Stimulated activated CD4-positive, alpha-beta T cell treated with anti-CD3 and anti-CD28 coated beads, Interleukin-4, amount 100 ng/mL, for 24 hours (primary cell): ENCODE measurements at places on chromosomes 12 and 14.

DNA sequence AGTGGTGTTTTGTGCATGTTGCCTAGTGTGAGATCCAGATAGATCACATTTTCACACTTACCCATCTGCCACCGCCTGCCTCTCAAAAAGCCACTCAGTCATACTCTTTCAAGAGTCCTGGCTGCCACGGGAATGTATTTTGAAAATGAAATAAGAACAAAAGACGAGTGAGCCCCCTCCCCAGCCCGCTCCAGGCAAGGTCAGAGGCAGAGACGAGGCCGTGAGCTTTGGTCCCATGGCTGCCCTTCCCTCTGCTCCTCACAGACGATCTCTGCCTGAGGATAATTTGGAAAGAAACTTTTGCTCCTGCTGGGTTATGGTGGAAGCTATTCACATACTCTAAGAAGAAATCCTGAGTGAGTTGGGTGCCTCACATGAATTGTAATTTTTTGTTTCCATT is 924.3 kb downstream of the BCL11B start:
- no peak for DNase-seq

GRCh38 chr12:127223731-127224130 is 1043.2 kb upstream of the TMEM132C start:
- DNase-seq, result no peak

GRCh38 chr14:54002653-54003052 is 46.0 kb upstream of the BMP4 start:
- DNase-seq, result no peak

DNA sequence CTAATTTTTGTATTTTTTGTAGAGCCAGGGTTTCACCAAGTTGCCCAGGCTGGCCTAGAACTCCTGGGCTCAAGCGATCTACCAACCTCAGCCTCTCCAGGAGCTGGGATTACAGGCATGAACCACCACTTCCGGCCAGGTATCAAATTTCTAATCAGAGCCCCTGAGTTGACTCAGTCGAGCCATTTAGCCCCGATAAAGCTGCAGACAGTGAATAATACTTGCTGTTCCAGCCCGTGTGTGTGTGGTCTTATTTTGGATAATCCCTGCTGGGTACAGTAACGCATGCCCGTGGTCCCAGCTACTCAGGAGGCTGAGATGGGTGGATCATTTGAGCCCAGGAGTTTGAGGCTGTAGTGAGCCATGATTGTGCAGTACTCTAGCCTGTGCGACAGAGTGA is 57.0 kb downstream of the TEAD4 start:
- DNase-seq, result no peak

- no peak for DNase-seq
These were observed 16.9 kb upstream of the AICDA start for GRCh38 chr12:8629486-8630033.

DNA sequence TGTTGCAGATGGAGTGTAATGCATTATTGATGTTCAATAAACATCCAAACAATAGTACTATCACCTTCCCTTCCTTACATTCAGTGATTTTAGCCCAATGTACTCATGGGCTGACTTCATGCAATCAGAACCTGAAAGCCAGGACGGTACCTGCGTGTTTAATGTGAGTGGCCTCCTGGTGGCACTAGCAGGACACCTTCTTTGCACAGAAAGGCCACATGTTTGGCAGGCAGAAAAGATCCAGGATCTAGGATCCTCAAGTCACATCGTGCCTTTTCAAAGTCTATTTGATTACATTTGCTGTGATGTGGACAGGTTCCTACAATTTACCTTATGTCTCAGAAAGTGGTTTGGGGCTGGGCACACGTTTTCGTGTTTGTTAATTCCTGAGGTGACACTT is 82.9 kb downstream of the NEDD1 start:
- DNase-seq, result no peak

DNA sequence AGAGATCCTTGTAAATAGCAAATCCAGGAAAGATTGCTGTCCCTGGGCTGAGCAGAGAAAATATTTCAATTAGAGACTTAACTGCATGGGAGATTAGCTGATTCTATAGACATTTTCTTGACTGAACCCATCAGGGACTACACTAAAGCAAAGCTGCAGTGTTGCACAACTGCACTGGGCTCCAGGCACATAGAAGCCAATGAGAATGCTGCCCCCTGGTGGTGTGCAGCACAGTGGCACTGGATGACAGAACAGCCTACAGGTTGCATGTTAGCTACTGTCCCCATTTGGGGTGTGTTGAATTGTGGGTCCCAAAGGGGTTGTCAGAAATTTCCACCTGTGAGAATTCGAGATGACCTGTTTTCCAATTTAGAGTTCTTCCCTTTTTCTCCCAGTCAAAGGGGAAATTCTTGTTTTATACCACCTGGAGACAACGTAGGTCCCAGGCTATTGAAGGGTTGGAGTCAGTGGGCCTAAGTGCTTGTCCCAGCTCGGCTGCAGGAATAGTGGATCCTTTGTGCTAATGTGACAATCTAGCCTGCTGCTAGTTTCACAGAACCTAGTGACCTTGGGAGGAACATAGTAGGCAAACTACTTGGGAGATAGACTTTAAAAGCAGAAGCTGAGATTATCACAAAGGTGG is 114.7 kb downstream of the SLC8A3 start:
- DNase-seq, result peak; percentile 58

DNA sequence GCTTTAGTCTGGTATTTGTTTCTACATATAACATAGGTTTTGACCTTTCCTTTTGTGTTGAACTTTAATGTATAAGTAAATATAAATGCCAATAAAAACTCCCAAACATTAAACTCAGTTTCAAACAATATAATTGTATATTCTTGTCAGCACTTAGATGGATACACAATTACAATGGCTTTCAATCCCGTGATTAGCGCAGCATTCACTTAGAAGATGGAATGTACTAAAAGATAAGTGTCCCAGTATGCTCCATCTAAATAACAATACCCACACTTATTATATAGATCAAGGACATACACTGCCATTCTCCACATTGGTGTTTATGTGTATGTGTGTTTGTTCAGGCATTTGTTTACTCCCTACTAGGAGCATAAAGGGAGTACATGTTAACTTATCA is 193.1 kb downstream of the SOX5 start:
- DNase-seq, result no peak

DNA sequence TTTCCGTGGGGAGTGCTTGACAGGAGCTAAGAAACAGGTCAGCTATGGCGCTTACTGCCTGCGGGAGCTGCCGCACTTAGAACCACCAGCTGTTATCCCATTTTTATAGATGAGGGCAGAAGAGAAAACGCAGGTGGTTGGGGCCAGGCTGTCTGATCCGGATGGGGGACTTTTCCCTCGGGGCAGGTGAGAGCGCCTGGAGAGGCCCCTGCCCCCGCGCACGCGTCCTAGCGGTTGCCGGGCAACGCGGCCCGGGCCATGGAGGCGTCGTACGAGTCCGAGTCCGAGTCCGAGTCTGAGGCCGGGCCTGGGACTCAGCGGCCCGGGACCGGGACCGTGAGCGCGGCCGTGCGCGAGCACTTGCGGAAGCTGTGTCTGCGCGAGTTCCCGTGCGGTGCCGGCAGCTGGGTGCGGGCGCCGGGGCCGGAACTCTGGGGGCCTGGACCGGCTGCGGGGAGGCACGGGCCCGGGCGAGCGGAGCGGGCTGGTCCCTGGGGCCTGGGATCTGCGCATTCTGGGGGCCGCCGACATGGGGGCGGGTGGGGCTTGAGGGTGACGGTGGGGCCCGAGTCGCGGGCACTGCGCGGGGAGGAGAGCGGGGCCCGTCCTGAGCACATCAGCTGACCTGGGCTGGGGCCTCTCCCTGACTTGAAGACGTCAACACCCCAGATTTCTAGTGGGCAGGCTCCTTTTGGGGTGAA is at the start of gene LRRC43:
Gene LRRC43, plus strand, starts transcription at position 237 of the 701 bp plus-strand sequence. Its CDS starts 22 bp downstream, at position 259.
- no peak for DNase-seq

DNA sequence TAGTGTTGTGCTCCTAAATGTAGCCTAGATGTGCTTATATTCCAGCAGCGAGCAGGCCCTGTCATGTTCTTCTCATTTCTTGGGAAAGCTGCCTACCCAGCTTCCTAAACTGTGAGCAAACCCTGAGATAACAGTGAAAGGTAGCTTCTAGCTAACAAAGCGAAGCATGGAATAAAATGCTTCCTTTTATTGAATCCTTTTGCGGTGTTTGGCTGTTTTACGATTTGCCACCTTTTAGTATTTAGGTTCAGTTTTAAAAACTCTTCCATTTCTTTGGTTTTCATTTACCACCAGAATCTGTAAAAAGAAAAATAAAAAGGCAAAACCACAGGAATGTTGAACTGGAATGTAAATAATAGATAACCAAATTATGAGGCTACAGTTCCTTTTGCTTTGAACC is 5.0 kb upstream of the PKP2 start:
- DNase-seq, result no peak

GRCh38 chr12:28622406-28622805 is 432.1 kb downstream of the CCDC91 start:
- DNase-seq, result no peak

GRCh38 chr12:72995616-72996015 is 723.4 kb downstream of the TRHDE start:
- DNase-seq, result no peak

DNA sequence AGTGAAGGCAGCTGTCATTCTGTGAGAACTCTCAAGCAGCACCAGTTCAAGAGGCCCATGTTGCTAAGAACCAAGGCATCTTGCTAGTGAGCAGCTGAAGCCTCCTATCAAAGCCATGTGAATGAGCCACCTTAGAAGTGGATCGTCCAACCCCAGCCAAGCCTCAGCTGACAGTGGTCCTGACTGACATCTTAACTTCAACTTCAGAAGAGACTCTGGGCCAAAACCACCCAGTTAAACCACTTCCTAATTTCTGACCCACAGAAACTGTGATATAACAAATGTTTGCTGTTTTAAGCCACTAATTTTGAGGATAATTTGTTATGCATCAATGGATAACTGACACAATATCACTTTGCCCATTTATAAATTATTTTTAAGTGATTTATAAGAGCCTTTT is 256.0 kb downstream of the RPAP3 start:
- no peak for DNase-seq

DNA sequence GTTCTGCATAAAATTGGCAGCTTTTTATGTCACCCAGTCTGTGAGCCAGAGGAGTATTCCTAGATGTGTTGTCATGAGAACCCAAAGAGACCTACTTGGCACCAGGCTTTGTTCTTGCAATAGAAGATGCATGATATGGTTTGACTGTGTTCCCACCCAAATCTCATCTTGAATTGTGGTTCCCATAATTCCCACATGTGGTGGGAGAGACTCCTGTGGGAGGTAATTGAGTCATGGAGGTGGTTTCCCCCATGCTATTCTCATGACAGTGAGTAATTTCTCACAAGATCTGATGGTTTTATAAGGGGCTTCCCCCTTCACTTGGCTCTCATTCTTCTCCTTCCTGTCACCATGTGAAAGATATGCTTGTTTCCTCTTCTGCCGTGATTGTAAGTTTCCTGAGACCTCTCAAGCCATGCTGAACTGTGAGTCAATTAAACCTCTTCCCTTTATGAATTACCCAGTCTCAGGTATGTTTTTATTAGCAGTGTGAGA is 572.0 kb upstream of the ATP2B1 start:
- peak; percentile 42 for DNase-seq

DNA sequence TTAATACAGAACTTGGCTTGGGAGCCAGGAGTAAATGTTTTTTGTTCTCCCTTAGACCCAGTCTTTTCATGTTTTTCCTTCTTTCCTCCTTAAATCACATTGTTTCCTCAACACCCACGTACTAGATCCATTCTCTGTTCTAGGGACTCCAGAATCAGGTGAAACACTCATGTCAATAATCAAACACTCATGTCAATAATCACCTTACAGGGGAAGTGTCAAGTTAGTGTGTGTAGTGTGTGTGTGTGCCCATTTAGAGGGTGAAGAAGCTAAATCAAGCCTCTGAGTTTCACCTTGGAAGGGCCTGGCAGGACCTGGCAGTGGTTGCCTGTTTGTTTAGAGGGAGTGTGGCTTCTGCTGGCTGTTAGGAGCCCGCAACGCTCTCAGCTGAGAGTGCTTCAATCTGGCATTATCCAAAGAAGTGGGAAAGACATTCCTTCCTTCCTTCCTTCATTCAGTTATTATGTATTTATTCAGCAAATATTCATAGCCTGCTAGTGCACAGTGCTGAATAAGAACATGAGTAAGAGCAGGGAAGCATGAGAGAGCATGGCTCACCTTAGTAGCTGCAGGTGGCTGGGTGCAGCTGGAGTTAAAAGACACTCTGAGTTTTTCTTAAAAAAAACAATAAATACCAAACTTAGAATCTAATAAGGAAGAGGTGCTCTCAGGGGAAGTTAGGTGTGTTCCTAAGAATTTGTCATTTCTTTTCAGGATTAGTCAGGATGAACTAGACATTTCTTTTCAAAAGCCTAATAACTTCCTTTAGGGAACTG is 17.6 kb upstream of the EID3 start:
- peak; percentile 20 for DNase-seq

DNA sequence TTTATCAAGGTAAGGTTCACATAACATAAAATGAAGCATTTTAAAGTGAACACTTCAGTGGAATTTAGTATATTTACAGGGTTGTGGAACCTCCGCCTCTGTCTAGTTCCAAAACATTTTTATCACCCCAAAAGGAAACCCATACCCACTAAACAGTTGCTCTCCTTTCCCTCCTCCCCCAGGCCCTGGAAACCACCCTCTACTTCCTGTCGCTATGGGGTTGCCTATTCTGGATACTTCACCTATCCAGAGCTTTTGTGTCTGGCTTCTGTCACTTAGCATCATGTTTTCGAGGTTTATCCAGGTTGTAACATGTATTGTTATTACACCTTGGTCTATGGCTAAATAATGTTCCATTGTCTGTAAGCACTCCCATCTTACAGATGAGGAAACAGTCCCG is 27.7 kb upstream of the ZFP36L1 start:
- DNase-seq, result no peak

DNA sequence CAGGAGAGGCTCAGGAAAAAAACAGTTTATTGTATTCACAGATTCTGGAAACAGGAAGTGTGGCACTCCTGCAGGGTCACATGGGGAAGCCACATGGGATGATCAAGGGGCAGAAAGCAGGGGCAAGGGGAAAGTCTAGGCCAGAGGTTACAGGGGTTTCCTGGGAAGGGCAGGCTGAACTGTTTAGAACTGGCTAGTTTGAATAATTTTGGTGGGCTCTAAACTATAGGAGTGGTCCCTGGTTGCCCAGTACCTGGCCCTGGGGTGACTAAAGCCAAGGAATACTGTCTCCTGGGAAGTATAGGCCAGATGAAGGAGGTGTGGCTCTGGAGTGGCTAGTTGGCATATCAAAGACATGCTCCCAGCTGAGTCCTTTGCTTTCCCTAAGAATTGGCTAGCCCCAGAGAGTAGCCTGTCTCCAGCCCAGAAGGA is 169.2 kb downstream of the SLC41A2 start:
- DNase-seq, result no peak

DNA sequence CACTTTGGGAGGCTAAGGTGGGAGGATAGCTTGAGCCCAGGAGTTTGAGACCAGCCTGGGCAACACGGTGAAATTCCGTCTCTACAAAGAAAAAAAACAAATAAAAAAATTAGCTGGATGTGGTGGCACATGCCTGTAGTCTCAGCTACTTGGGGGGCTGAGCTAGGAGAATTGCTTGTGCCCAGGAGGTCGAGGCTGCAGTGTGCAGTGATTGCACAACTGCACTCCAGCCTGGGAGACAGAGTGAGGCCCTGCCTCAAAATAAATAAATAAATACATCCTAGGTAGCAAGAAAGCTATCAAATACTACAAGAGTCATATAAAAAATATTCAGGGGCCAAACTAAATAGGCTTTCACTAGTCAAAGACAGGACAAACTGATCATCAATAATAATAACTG is 6.2 kb downstream of the KLHL28 start:
- no peak for DNase-seq

- no peak for DNase-seq
These were observed 69.3 kb downstream of the PRMT8 start for GRCh38 chr12:3560295-3560620.

- no peak for DNase-seq
These were observed 34.7 kb downstream of the APPL2 start for GRCh38 chr12:105201299-105201698.

GRCh38 chr14:97395068-97395467 is 597.9 kb downstream of the VRK1 start:
- no peak for DNase-seq
